ENCODE measurements at places on chromosomes 13 and 19. TPM values are rescaled to one million over a fixed set of nuclear protein-coding genes. Genes with fewer than 3 reads are reported as not detected.

Gene ZNF682
- 3.3 TPM for total RNA-seq

- peak; percentile 3 for ATAC-seq
Measured at GRCh38 chr19:1087813-1088415, 7.3 kb downstream of the POLR2E start.

- no peak for ATAC-seq
Measured at GRCh38 chr13:39600766-39601165, 2.2 kb downstream of the LHFPL6 start.

DNA sequence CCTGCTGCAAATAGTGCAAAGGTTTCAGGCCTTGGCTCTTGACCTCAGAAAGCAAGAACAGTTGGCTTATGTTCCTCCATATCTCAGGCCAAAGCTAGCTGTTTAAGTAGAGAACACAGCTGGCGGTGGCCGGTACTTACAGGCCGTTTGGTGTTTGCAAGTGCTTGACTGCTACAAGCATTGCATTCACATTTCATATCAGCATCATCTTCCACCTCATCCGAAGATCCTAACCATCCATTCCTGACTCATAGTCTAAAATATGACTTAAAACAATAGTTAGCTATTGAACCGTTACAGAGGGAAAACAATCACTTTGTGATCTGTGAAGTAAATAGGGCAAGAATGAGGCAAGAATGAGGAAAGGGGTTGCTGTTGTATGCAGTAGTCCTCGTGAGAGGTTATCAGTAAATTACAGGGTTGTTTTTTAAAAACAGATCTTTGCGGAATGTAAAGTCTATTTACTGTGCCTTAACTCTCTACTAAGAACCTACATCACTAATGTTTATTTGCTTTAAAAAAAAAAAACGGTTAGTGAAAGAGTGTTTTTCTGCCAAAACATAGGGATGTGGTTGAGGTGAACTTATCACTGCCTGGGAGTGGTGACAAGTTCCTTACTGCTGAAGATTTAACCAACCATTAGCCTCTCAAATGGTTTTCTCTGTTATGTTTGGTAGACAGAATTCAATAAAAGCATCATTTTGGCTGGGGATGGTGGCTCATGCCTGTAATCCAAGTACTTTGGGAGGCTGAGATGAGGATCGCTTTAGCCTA is 21.6 kb upstream of the WDR88 start:
- ATAC-seq: no peak

Gene SOX1
- not detected for total RNA-seq

- ATAC-seq: peak; percentile 9
Measured at GRCh38 chr19:41696402-41697197, 8.5 kb upstream of the CEACAM7 start.

DNA sequence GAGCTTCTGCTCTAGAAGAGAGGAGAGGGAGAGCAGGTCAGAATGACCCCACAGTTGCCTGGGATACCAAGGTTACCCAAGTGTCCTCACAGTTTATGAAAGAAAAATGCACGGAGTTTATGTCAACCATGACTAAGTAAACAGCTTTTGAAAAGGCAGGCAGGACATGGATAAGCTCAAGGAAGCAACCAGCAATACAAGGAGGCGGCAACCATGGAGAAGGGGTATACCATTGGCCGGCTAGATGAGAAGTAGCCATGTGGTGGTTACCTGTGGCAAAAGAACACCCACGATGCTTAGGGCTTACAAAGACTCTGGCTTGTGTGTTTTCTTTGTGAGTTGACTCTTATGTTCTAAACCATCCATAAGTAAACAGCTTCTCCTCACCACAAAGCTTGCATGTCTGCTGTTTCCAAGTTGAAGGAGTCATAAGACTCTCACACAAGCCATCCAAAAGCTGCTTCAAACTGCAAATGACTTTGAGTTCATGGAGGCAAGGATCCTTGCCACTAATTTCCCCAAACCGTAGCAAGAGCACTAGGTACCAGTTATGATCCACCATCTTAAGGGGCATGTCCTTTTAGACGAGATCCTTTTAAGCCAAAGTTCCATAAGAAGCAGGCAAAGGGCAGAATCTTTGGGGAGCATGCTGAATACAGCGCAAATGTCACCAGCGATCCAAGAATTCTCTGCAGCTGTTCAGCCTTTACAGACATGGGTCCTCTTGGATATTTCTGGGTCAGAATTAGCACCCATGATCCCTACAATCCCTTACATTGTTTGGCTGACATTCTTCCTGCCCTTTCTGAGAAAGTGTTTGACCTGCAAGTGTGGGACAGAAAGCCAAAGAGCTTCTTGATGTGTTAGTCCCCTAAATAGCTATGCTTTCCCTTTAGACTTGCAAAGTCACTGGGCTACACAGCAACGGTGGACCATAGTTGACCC is 74.8 kb upstream of the IPO5 start:
- ATAC-seq: no peak

Gene CD79A
- total RNA-seq: 2.6 TPM

DNA sequence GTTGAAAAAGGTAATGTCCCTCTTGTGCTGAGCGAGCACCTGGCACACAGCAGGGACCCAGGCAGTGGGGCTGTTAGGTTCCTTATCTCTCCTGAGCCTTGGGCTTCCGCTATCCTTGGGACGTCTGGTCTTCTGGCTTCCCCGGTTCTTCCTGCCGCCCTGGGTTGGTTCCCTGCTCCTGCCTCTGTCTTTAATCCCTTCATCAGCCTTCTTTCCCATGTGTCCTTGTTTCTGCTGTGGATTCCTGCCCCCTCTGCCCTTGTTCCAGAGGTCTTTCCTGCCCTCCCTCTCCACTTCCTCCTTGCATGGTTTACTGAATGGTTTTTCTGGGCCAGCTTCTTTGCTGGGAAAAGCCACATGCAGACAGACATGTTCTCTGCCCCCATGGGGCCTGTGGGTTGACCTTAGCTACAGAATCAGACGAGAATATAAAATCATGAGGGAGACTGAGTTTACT is 2.6 kb downstream of the EPN1 start:
- ATAC-seq: no peak

Gene KLK10
- total RNA-seq: 225 TPM

DNA sequence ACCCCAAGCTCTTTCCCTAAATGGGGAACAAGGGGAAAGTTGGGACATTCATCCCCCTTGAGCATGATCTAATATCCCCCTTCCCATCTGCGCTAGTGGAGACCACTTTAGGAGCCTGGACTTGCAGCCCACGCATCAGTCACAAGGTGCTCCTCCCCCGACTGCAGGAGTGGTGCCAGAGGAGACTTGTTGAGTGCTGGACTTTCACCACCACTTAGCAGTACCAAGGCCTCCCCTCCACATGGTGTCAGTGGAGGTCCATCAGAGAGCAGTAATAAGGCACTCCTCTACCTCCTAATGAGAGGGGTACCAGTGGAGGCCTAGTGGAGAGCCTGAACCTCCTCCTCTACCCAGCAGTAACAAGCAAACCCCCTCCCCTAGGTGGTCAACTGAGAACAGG is 22.5 kb downstream of the CAB39L start:
- ATAC-seq: peak; percentile 32

DNA sequence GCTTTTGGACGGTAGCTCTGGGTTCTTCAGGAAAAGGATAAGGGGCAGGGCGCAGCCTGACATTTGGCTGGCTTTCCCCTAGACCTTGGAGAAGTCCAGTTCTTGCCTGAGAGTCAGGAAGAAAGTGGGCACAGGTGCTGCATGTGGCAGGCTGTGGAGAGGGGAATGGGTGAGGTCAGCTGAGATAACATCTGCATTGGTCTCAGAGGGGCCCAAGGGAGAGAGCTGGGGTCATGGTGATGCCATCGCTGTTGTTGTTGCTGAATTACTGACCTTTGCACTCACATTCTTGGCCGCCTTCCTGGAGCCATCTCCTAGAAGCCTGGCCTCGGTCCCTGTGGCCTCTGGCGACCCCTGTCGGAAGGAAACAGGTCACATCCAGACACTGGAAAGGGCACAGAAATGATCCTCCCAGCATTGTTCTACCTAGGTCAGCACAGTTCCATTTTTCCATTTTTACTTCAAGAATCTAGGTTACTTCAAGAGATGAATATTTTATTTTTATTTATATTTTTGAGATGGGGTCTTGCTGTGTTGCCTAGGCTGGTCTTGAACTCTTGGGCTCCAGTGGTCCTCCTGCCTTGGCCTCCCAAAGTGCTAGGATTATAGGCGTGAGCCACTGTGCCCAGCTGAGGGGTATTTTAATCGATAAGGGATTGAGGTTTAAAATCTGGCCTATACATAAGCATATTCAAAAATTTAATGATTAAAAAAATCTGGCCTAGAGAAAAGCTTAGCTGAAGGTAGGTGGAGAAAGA is 6.5 kb upstream of the LIPE start:
- peak; percentile 79 for ATAC-seq

DNA sequence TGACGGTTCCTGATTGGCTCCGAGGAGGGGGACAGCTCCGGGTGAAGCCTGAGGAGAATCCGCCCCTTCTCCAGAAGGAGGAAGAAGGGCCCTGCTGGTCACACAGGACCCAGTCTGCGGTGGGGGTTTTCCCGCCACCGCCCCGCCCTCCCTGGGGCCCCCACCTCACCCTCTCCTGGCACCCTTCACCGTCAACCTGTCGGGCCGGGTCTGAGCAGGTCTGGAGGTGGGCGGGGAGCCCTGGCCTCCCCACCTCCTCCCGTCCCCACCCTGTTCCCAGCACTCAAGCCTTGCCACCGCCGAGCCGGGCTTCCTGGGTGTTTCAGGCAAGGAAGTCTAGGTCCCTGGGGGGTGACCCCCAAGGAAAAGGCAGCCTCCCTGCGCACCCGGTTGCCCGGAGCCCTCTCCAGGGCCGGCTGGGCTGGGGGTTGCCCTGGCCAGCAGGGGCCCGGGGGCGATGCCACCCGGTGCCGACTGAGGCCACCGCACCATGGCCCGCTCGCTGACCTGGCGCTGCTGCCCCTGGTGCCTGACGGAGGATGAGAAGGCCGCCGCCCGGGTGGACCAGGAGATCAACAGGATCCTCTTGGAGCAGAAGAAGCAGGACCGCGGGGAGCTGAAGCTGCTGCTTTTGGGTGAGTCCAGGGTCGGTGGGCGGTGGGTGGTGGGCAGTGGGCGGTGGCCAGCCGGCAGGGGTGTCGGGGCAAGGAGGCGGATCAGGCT is at the start of gene GNA15:
Gene GNA15 (plus strand): TSS at position 73 of the 723 bp plus-strand sequence. CDS start 418 bp downstream, at position 491.
- peak; percentile 94 for ATAC-seq

- ATAC-seq: no peak
Measured at GRCh38 chr13:30871588-30872275, 34.3 kb upstream of the MEDAG start.

DNA sequence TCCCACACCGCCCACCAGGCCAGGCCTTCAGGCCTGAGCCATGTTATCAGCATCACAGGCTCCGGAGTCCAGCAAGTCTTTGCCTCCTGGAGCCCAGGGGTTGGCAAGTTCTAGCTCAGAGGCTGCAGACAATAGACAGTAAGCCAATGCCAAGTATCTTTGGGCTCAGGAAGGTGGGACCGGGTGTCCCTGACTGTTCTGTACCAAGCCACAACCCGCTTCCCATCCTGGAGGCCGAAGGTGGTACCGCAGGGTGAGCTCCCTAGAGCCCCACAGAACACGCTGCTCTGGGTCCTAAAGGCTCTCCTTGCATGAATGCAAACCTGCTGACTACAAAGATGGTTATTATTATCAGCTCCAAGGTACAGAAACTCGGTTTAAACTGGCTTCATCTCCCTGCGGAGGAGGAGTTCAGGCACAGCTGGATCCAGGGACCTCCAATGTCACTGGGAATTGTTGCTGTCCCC is 5.5 kb upstream of the FSTL3 start:
- ATAC-seq: no peak

DNA sequence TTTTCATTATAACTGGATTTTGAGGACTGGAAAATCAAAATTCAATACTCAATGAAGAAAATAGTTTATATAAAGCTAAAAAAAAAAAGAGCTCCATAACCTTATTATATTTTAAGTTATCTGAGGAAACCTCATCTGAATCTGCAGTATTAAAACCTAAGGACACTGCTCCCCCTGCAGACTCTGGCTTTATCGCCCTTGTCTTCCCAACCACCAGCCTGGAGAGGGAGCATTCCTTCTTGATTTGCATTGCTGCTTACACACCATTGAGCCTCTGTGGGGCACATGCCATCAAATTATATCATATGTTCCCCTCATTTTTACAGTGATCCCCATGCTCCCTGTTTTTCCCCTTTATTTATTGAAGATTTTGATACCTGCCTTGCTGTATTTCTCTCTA is 871.4 kb upstream of the GPC6 start:
- ATAC-seq: no peak

- no peak for ATAC-seq
Measured at GRCh38 chr13:104389691-104390090, 1323.5 kb upstream of the SLC10A2 start.

DNA sequence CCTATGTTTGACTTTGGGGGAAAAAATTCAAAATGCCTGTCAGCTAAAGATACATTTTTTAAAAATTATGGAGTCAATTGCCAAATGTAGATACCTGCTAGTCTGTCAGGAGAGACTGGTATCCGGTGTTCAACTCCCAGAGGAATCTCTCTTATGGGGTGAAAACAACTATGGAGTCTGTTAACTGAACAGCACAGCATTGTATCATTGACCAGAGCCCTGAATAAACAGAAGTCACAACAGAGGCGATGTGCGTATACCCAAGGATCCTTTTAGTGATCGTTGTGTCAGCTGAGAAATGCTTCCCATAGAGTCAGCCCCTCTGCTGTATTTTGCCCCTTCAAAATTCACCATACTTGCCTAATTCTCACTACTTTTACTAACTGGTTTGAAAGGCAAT is 257.3 kb downstream of the GPC5 start:
- ATAC-seq: no peak

- ATAC-seq: no peak
Measured at GRCh38 chr13:28579736-28580135, 79.2 kb upstream of the POMP start.

Gene ZNF557
- 4.4 TPM for total RNA-seq

Gene PROZ
- total RNA-seq: not detected

DNA sequence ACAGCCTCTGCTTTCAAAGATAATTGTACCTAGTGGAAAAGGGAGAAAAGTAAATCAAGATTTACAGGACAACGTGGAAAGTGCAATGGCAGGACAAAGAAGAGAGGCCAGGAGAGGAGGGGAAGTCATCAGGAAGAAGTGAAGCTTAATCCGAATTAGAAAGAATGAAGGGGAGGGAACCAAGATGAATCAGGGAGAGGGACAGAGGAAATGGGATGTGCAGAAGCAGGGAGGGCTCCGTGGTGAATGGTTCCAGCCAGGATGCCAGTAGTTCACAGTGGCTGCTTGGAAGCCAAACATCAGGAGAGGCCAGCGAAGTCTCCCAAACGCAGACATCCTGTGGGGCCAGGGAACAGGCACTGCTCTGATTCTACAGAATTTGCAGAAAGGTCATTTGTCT is 144.4 kb downstream of the LIG4 start:
- no peak for ATAC-seq

Gene ADGRE1
- not detected for total RNA-seq
